Endothelial cell of umbilical vein (primary cell): ENCODE measurements at places on chromosomes 11 and 22. TPM values are rescaled to one million over a fixed set of nuclear protein-coding genes. Genes with fewer than 3 reads are reported as not detected.

Gene KCNJ11
- total RNA-seq = not detected in 2 replicates

Gene OR2D2
- 0.31 and 1.2 TPM in 2 replicates for total RNA-seq

Gene P2RX3
- not detected in 2 replicates for total RNA-seq

Gene THY1
- 0.75 TPM in 1 of 2 replicates, not detected in the other for total RNA-seq

Gene NRIP3
- 8.4 and 9.9 TPM in 2 replicates for total RNA-seq

Gene VSTM5
- total RNA-seq = not detected in 2 replicates

Gene DLG2
- 1.1 and 2.0 TPM in 2 replicates for total RNA-seq

Gene MMP10
- total RNA-seq = 15.0 and 22.8 TPM in 2 replicates

DNA sequence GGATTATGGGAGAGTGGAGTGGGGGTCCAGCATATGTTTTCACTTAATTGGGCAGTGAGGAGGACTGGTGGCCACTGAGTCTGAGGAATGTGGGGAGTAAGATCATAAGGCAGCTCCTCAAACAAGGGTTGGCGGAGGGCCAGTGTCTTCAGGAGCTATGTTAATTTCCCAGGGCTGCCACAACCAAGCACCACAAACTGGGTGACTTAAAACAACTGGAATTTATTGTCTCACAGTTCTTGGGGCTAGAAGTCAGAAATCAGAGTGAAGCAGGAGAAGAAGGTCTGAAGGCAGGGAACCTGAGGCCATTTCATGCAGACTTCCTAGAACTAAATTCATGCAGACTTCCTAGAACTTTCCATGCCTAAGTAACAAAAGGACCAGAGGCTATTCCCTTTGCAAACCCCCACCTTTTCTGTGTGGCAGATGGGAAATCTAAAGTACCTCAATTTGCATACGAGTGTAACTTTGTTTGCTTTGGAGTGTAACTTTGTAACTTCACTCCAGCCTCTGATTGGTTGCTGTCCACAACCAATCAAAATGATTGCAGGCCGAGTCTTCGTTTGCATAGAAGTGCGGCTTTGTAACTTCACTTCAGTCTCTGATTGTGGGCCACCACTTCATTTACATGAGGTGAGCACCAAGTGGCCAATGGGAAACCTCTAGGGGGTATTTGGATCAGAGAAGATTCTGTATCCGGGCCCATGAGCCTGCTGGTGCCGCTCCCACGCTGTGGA is 50.5 kb upstream of the ZBED5 start:
- no peak overlapping the region for H3K27ac ChIP-seq
- H3K27me3 ChIP-seq = no peaks in the 10 kb centered on the region
- no peak for DNase-seq
- H3K4me1 ChIP-seq = peaks cover 21% of the 10 kb centered on the region
- no peaks in the 10 kb centered on the region for H3K36me3 ChIP-seq

DNA sequence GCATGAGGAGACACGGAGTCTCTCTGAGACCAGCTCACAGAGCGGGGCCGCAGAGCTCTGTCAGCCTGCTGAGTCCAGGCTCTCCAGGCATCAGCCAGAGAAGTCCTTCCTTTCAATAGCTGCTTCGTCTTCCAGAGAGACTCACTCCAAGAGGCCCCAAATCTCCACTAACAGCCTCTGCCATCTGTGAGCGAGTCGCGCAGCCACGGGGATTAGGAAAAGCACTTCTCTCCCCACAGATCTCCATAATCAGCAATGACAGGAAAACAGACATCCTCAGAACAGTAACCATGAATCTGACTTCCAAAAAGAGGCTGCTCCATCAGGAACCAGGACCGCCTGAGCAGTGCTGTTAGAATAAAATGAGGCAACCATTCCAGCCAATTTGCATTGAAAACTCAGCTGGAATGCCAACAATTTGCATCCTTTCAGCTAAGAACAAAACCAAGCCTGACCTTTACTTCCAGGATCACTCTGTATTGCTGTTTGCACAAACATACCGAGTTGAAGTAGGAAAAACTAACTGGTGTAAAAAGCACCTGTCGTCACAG is 65.4 kb downstream of the SMCO4 start:
- no peak overlapping the region for H3K27ac ChIP-seq
- H3K4me3 ChIP-seq = no peak overlapping the region
- no peaks in the 10 kb centered on the region for H3K4me1 ChIP-seq

GRCh38 chr11:8335683-8336082 is 72.0 kb upstream of the LMO1 start:
- H3K36me3 ChIP-seq = no peaks in the 10 kb centered on the region
- H3K27ac ChIP-seq = no peak overlapping the region
- no peaks in the 10 kb centered on the region for H3K4me1 ChIP-seq
- no peaks in the 10 kb centered on the region for H3K27me3 ChIP-seq
- no peak overlapping the region for H3K4me3 ChIP-seq

DNA sequence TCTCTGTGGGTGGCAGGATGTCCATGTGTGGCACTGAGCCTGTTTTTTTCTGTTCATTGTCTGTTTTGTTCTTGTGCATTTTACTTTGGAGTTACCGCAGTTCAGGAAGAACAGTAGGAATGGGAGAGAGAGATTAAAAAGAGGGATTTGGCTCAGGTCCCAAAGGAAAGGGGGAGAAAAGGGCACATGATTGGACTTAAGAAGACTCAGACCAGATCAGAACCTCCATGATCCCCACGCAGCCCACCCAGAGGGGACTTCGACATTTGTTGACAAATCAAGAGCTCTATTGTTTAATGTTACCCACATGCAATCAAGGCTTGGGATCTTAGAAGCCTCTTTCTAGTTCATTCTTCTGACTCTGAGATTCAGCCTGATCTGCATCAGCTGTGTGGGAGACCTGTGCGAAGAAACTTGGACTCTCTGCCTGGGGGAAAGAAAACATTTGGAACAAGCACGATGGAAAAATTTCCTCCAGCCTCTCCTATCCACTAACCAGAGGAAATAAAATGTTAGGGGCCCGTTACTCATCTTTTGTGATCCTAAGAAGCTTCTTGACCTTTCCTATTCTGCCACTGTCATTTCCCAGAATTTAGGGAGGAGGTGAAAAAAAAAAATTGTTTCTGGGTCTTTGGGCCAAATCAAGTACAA is 119.2 kb downstream of the SPON1 start:
- no peaks in the 10 kb centered on the region for H3K27me3 ChIP-seq
- peak; percentile 31 for DNase-seq
- H3K36me3 ChIP-seq = no peaks in the 10 kb centered on the region
- no peak overlapping the region for H3K4me3 ChIP-seq
- no peak overlapping the region for H3K27ac ChIP-seq
- no peaks in the 10 kb centered on the region for H3K4me1 ChIP-seq

DNA sequence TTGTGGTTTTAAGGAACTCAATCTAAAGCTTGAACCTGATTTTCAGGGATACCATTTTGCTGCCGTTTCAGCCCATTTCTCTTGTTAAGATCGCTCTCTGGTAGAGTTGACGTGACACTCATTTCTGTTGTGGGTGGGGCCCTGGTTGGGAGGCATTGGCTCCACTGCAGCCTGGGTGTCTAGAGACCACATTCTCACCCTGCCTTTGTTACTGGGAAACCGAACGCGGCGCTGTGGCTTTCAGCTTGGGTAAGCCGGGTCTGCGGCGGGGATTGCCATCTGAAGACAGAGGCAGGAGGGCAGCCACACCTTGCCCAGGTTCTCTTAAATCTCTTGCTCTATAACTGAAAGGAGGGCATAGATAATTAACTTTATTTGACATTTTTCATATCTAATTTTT is 3.2 kb downstream of the EHF start:
- DNase-seq = no peak
- no peak overlapping the region for H3K27ac ChIP-seq
- no peak overlapping the region for H3K4me3 ChIP-seq
- H3K36me3 ChIP-seq = no peaks in the 10 kb centered on the region
- peaks cover 2% of the 10 kb centered on the region for H3K27me3 ChIP-seq

DNA sequence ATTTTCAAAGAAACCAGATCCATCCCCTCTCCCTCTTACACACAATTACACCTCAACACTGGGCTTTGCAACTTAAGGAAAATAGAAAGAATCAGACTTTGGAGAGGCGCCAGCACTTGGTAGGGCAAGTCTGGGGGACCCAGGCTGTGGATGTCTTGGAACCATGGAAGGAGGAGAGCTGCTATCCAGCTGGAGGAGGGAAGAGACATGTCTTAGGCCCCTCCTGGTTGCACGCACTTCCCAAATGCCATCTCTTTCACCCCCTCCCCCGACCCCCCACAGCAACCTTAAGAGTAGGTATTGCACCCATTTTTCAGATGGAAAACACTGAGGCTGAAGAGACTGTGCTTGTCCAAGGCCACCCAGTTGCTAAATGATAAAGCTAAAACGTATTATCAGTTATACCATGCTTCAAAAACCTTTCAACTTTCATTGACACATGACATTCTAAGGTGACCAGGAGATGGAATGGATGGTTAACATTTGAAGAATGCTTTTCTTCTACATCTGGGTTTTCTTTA is 3.9 kb downstream of the TIMP3 start:
- no peaks in the 10 kb centered on the region for H3K36me3 ChIP-seq
- no peak overlapping the region for H3K4me3 ChIP-seq
- H3K27ac ChIP-seq = no peak overlapping the region

DNA sequence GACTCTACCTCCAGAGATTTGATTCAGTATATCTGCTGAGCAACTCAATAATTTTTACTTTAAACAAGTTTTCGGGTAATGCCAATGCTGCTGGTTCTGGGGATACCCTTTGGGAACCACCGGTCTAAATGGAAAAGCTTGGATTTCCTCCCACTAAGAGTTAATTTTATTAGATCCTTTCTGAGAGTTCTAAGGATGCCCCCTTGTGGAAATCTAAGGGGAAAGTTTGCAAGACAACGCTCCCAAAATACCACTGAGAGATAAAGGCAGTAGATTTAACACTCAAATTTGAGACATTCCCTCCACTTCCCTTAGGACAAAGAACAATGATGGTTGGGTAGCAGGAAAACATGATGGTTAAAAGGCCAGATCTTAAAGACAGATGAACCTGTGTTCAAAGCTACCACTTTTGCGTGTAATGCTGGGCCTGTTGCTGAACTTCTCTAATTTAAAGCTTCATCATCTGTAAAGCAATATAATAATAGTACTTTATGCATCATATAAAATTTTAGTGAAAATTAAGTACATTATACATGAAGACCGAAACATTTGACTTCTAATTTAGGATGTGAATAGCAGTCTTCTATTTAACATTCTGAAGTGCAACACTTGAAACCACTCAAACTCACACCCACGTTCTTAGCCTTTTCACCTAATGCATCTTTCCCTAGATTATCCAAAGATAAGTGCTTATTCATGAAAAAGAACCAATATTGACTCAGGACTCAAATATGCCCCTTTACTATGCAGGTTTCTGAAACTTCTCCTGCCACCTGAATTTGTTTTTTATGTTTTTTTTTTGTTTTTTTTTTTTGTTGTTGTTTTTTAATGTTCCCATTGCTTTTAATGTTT is 110.1 kb upstream of the LUZP2 start:
- no peaks in the 10 kb centered on the region for H3K36me3 ChIP-seq
- peak; percentile 38 for DNase-seq
- H3K4me3 ChIP-seq = no peak overlapping the region
- H3K4me1 ChIP-seq = no peaks in the 10 kb centered on the region
- no peak overlapping the region for H3K27ac ChIP-seq

DNA sequence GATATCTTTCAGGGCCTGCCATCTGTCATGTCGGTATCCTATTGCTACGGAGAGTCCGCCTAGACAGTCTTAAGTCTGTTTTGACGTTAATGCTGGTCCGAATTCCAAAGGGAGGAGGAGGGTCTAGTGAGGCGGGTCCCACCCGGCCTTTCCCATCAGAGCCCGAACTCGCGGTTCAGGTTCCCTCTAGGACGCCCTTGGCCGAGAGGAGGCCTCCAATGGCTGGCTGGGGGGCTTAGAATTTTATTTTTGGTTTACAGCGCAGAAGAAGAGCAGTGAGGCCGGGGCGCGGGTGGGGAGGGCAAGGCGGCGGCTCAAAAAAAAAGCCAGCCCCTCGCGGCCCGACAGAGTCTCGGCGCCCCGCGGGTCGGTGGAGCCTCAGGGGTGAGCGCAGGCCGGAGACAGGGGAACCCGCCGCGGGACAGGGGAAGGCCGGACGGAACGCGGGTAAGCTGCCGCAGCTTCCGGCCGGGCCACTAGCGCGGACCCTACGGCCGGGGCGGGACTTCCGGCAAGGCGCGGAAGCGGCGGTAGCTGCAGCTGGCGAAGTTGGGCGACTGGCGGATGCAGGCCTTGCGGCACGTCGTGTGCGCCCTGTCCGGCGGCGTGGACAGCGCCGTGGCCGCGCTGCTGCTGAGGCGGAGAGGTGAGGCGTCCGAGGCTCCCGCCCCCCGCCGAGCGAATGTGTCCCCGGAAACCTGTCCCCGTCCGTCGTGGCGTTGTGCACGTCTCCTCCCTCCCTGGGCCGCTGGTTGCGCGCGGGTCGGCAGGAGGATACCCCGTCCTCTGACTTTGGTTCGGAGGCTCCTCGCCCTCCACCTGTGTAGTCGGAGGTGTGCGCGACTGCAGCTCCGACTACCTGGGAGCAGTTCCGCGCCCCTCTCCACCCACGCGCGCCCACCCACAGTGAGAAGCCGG is at the start of gene TRMU:
Gene TRMU (plus strand): TSS at position 514 of the 918 bp plus-strand sequence. CDS start 51 bp downstream, at position 565.
- H3K27me3 ChIP-seq = no peaks in the 10 kb centered on the region
- peaks cover 7% of the 10 kb centered on the region for H3K4me1 ChIP-seq
- peak; percentile 84 for DNase-seq
- H3K36me3 ChIP-seq = peaks cover 18% of the 10 kb centered on the region

GRCh38 chr11:76007166-76007565 is 192.2 kb downstream of the UVRAG start:
- H3K27ac ChIP-seq = no peak overlapping the region
- peaks cover 2% of the 10 kb centered on the region for H3K36me3 ChIP-seq
- no peaks in the 10 kb centered on the region for H3K27me3 ChIP-seq
- H3K4me1 ChIP-seq = peaks cover 20% of the 10 kb centered on the region
- no peak for DNase-seq
- no peak overlapping the region for H3K4me3 ChIP-seq

GRCh38 chr11:108632041-108632704 is 32.7 kb upstream of the DDX10 start:
- H3K27me3 ChIP-seq = peaks cover 5% of the 10 kb centered on the region
- no peak for DNase-seq
- no peak overlapping the region for H3K27ac ChIP-seq
- H3K4me3 ChIP-seq = no peak overlapping the region
- H3K4me1 ChIP-seq = no peaks in the 10 kb centered on the region

DNA sequence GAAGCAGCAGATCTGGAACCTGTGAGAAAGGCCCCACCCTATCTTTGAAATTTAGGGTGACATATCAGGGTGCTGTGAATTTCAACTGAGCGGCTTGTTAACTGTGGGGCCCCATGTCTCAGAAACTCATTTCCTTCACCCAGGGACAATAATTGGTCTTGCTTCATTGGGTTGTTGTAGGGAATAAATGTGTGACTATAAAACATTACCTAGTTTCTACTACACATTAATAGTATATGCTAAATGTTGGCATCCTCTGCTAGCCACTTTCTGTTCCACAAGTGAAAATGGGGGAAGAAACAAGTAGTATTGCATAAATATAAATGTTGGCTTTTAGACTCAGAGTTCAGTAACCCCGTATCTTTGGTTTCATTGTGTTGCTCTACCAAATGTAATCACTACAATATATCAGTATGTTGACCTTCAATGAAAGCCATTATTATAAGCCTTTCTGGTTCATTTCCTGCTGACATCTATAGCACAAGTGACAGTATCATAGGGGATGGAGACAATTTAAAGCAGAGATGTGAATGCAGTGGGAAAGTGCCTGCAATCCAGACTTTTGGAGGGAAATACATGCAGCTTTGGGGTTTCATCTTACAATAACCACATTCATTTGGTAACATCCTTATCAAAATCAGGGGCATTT is 905.5 kb upstream of the RAG2 start:
- H3K4me3 ChIP-seq = no peak overlapping the region
- H3K27me3 ChIP-seq = no peaks in the 10 kb centered on the region
- no peak overlapping the region for H3K27ac ChIP-seq
- DNase-seq = no peak
- H3K36me3 ChIP-seq = no peaks in the 10 kb centered on the region
